ENCODE measurements at places on chromosomes 11 and 22.

- peak; percentile 78 for DNase-seq
Measured at GRCh38 chr11:62560566-62561103, 13.1 kb downstream of the EEF1G start.

- DNase-seq = no peak
Measured at GRCh38 chr11:85748455-85748891, 62.5 kb downstream of the SYTL2 start.

DNA sequence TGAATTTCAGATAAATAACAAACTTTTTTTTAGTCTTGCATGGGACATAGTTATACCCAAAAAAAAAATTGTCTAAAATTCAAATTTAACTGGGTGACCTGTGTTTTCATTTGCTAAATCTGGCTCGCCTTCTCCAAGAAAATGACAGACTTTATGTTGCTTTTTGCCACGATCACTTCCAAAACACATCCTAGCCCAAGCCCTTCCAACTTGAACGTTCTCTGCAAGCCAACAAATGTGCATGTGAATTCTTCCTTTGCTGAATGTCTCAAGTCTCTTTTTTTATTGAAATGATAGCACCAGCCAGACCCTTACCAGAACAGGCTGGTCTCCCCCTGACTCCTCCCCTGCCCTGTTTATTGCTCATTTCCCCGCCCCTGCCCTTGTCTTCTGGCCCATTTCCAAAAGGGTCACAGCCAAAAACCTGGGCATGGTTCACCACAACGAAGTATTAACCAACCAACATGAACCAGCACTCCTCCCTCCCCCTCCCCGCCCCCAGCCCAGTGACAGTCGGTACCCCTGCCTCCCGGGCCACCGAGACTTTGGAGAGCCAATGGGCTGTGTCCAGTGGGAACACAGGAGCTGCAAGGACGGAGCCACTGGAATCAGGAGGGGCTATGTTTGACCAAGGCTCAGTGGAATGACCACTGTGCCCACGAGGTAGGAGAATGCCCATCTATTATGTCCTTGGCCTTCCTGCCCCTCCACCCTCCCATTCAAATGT is 63.2 kb downstream of the BTG4 start:
- DNase-seq = no peak

DNA sequence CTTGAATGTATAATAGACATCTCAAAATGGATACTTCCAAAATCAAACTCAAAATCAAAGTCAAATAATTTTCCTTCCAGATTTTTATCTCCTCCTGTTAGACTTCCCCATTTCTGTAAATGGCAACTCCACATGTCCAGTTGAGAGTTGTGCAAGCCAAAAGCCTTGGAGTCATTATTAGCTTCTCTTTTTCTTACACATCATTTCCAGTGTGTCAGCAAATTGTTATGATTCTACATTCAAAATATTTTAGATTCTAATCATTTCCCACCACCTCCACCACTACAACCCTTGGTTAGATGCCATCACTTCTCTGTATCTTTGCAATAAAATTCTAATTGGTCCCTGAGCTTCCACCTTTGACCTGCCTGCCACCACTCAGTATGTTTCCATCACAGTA is 155.7 kb downstream of the CNTN5 start:
- DNase-seq = no peak

DNA sequence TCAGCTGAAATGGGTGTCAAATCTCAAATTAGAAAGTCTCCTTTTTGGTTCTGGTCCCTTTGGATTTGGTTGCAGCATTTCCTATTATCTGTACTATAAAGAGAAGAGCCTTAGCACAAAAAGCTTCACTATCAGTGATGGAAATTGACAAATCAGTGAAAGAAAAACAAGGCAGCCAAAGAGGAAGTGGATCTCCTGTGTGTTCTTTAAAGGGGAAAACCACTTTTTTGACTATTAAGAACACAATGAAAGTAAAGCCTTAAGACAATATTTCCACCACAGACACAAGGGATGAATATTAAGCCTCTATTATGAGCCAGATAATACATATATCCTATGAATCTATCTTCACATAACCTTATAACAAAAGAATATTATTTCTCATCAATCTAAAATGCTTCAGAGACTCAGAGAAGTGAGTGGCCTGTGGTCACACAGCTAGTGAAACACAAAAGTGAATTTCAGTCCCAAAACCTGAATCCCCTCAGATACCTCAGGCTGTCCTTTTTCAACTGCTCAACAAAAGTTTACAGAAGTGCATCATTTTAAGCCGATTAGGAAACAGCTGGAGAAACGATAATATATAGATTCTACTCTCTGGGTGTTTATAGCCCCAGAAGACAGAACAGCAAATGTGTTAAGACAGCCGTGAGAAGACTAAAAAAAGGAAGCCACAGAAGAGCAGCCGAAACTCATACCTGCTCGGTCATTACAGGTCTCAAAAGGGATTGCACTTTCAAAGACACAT is 24.4 kb upstream of the FSHB start:
- DNase-seq = no peak

- no peak for DNase-seq
Measured at GRCh38 chr11:126612671-126613070, 257.2 kb downstream of the ST3GAL4 start.

GRCh38 chr22:36942556-36942955 is 29.1 kb downstream of the CSF2RB start:
- no peak for DNase-seq

GRCh38 chr11:15883455-15883920 is 472.9 kb downstream of the SOX6 start:
- DNase-seq = no peak

DNA sequence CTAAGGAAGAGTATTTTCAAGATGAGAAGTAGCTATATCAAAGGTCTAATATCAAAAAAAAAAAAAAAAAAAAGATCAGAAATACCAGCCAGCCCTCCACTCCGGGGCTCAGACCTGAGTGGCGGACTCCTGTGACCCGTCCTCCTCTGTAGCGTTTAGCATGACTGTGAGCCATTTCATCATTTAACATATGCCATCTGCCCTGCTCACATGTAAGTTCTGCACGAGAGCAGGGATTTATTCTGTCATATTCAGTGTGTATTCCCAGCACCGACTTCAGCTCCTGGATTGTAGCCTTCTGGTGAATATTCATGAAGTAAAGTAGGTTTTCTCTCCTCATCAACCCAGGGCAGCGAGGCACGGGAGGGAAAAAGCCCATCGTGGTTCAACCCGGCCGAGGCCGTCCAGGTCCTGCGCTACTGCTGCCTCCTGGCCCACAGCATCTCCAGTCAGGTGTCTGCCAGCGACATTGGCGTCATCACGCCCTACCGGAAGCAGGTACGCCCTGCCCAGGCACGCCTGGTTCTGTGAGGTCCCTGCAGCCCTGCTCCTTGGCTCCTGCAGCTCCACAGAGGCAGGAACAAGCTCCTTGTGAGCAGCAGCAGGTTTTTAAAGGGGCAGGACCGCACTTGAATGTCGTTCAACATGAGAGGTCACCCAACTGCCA is 12.7 kb upstream of the PANX2 start:
- no peak for DNase-seq

GRCh38 chr11:24963852-24964251 is 467.0 kb downstream of the LUZP2 start:
- no peak for DNase-seq

DNA sequence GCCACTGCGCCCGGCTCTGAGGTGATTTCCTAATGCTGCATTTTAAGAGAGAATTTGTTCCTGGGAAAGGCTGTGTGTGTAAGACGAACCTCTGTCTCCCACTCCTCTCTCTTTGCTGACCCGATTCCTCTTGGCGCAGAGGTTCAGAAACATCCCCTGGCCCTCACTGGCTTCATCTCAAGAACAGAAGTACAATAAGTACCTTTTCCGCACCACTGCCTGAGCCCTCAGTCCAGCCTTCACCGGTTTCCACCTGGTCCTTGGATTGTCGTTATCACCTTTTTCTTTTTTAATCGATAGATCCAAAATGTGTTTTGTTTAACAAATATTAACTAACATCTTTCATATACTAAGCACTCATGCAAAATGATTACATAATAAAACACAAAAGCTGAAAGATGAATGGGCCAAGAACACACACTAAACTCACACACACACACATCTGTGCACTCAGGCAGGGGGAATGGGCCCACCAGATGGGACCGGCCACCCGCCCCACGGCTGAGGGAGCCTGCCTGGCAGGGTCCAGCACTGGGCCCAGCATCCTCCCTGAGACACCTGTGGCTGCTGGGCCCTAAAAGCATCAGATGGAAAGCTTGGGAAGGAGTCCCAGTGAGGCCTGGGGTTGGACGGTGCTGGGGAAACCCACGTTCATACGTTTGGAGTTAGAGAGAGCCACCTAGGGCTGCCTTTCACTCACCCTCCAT is 50.4 kb upstream of the A4GALT start:
- DNase-seq = no peak

- no peak for DNase-seq
Measured at GRCh38 chr11:75491465-75491864, 34.3 kb downstream of the GDPD5 start.

- DNase-seq = no peak
Measured at GRCh38 chr22:40182231-40182835, 4.6 kb downstream of the TNRC6B start.

DNA sequence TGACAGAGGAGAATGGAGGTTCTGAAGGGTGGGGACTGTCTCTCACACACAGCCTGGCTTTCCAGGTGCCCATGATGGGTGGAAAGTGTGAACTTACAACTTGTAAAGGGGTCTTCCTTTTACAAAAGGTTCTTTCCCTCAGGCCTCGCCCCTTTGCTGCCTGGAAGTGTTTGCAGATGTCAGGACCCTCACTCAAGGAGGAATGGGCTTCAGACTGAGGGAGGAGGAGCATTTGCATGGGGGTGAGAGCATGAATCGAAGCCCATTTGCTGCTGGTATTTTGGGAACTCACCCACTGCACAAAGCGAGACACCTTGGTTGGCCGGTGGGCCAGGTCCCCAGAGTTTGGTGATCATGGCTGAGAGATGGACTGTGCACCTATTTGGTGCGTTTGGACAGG is 25.1 kb downstream of the MPPED1 start:
- no peak for DNase-seq

DNA sequence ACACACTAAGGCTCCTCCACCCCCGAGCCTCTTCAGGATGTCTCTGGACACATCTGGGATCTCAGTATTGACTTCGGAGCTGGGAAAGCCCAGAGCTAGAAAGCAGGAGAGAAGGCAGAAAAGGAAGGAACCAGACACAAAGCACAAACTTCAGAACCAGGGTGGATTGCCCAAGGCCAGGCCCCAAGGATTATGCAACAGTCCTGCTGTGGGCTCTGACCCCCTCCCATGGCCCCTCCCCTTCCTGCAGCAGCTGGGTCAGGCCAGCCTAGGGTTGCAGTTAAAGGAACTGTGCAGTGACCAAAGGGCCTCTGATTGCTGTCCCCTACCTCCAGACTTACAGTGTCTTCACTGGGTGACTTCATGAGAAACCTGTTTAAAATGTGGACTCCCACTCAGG is 5.3 kb downstream of the KCNE3 start:
- DNase-seq = no peak

DNA sequence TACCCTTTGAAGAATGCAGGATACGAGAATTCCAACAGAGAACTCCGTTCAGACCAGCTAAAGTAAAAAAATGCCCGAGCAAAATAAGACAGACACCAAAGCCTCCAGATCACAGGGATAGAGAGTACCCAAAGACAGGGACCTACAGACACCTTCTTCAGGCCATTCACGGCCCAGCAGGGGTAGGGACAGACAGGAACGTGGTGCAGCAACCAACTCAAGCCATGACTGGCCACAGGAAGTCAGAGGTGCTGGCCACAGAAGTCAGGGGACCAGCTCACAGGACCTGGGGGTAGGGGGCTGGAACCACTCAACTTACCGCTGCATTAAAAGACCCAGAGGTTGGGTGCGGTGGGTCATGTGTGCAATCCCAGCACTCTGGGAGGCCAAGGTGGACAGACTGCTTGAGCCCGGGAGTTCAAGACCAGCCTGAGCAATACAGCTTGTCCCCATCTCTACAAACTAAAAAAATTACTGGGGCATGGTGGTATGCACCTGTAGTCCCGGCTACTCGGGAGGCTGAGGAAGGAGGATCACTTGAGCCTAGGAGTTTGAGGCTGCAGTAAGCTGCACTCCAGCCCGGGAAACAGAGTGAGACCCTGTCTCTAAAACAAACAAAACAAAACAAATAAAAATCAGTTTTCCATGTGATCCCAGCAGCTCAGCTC is 39.9 kb upstream of the COMT start:
- DNase-seq = no peak

DNA sequence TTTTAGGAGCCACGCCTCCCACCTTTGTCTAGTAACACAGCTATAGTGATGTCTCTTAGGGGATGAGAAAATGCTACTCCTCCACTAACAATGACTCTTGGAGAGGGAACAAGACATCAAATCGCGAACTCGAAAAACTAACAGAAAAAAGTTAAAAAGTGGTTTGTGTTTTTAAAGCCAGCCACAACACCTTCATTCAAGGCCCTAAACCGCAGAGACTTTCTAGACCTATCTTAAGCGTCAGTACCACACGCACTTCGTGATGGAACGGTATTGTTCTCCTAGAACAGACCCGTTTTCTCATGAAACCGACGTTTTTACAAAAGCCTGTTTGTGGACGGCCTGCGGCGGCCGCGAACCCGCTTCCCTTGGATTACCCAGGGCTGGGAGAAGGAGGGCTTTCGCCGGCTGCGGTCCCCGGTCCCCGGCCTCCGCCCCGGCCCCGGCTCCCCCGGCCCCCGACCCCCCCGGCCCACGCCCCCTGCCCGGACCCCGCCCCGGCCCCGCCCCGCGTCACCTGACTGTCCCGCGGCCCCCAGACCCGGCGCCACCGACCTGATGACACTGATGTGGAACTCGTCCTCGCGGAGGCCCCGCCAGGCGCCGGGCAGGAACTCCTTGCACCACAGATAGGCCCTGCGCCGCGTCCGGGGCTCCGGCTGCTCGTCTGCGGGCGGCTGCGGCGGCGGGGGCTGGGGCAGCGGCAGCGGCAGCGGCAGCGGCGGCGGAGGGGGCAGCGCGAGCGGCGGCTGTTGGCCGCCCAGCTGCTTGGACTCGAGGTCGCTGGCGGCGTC is 718 bp downstream of the CHKA start:
- DNase-seq = peak; percentile 50

DNA sequence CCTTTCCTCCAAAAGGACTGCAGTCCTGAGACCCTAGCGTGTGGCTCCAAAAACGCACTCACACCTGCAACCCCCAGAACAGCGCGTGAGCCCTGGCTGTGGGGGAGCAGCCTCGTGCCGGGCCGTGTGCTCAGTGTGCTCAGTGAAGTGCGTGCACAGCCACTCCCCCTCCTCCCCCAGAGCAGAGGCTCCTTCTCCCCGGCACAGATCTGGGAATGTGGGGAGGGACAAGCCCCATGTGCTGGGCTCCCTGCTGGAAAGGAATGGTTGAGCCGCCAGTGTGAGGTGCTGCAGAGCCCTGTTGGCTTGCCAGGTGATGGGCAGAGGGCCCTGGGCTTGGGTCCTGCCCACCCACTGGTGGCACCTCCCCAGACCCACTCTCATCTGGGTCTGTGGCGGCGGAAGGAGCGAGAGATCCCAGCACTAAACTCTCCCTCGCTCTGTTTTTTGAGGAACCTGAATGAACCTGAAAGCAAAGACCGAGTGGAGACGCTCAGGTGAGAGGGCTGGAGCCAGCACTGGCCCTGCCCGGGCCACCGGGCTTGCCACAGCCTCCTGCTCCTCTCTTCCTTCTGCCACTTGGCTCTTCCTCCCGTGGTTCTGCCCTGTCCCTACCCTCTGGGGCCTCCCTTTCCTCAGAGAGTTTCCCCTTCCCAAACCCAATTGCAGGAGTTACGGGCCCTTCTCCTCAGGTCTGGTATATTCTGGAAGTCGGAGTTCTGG is 9.0 kb downstream of the RCOR2 start:
- DNase-seq = no peak

- DNase-seq = no peak
Measured at GRCh38 chr22:24162436-24162835, 18.9 kb upstream of the SUSD2 start.

GRCh38 chr11:118341261-118341660 is 1.2 kb downstream of the CD3D start:
- no peak for DNase-seq

Measured in CD4-positive, alpha-beta memory T cell (primary cell).